ENCODE measurements at places on chromosomes 5 and 9. TPM values are rescaled to one million over a fixed set of nuclear protein-coding genes. Genes with fewer than 3 reads are reported as not detected.

The TEK gene
- total RNA-seq, result 7.6 TPM

The CDK7 gene
- 96.2 TPM for total RNA-seq

- no peak for DNase-seq
These were observed 16.1 kb upstream of the RAI14 start for GRCh38 chr5:34639852-34640626.

GRCh38 chr9:129493002-129493705 lies 127.7 kb downstream of the C9orf50 start:
- no peak for DNase-seq

- no peak for DNase-seq
These were observed 3.5 kb upstream of the GBGT1 start for GRCh38 chr9:133167096-133167730.

- DNase-seq, result no peak
These were observed 20.7 kb downstream of the CWC27 start for GRCh38 chr5:64789457-64789856.

DNA sequence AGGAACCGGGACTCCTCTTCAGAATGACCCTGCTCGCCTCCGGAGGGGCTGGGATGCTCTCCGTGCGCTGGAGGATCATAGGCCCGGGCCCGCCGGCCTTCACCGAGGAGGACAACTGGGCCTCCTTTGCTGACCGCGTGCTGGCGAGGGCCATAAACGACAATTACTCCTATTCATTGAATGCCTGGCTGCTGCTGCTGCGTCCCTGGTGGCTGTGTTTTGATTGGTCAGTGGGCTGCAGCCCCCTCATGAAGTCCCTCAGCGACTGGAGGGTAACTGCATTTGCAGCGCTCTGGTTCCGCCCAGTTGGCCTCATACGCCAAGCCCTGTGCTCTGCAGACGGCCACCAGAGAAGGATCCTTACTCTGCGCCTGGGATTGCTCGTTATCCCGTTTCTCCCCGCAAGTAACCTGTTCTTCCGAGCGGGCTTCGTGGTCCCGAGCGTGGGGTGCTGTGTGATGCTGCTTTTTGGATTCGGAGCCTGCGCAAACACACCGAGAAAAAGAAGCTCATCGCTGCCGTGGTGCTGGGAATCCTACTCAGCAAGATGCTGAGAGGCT lies 16.6 kb downstream of the OR2V1 start:
- DNase-seq, result no peak

All from A172 (cell line).